Effector CD8-positive, alpha-beta T cell (primary cell): ENCODE measurements at places on chromosomes 1 and 21.

- no peak for DNase-seq
Measured at GRCh38 chr1:247347477-247348222, 16.0 kb upstream of the ZNF496 start.

GRCh38 chr1:242871471-242872030 lies 347.1 kb upstream of the PLD5 start:
- DNase-seq: no peak

- DNase-seq: no peak
Measured at GRCh38 chr1:8059161-8059622, 33.1 kb upstream of the ERRFI1 start.

GRCh38 chr1:228013935-228014930 lies 7.4 kb downstream of the WNT3A start:
- no peak for DNase-seq

DNA sequence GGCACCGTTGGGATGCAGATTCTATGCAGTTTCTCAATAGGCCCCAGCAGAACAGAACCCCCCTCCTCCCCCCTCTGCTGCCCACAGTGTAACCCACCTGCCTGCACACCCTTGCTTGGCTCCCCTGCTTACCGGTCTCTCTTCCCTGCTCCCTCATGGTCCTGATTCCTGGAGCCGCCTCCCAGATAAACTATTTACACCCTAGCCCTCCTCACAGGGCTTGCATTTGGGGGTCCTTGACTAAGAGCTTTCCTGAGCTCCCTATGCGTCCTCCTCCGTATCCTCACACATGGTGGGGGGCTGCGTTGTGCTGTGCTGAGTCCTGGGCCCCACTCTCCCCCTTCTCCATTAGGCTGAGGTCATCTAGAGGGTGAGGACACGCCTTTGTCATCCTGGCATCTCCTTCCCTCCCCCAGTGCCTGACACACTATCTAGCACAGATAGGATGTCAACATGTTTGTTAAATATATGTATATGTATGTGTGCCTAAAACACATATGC lies 121.9 kb downstream of the GRIK3 start:
- DNase-seq: no peak

DNA sequence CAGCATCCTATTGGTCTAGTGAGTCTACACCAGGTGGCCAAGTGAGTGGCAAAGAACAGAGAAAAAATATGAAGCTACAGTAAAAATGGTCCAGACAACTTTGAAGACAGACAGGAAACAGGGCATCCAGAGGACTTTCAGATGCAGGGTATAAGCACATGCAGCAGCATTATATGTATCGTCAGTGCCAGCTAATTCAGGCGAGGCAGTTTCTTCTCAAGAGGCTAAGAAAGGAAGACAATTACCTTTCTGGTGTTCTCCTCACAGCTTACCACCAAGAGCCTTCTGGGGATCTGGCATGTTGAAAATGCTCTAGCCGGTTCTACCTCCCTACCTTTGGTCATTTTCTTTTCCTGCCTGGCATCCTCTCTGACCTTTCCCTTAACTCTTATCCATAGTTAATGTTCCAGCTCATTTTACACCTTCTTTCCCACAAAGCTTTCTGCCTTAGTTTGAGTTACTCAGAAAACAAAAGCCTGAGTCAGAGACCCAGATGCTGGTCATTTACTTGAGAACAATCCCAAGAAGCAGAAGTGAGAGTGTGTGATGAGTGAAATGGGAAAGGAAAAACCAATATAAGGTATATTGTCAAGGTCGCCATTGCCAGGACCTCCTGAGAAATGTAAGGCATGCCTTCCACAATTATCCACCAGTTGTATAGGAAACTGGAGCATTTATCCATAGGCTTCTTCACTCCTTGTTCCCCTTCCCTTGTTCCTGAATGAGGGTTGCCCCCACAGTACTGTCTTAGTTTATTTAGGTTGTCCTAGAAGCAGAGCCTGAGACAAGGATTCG lies 444.1 kb downstream of the PLPP3 start:
- no peak for DNase-seq

- DNase-seq: no peak
Measured at GRCh38 chr1:111731956-111732355, 7.2 kb downstream of the INKA2 start.

- DNase-seq: no peak
Measured at GRCh38 chr1:117067533-117068370, 7.6 kb downstream of the TTF2 start.
